ENCODE measurements at places on chromosomes 16 and 17.
A peak's percentile ranks its signal among the peaks of the same experiment; 100 is the strongest.

GRCh38 chr17:9006175-9006767, 15.0 kb upstream of the NTN1 start:
- no peak for DNase-seq

DNA sequence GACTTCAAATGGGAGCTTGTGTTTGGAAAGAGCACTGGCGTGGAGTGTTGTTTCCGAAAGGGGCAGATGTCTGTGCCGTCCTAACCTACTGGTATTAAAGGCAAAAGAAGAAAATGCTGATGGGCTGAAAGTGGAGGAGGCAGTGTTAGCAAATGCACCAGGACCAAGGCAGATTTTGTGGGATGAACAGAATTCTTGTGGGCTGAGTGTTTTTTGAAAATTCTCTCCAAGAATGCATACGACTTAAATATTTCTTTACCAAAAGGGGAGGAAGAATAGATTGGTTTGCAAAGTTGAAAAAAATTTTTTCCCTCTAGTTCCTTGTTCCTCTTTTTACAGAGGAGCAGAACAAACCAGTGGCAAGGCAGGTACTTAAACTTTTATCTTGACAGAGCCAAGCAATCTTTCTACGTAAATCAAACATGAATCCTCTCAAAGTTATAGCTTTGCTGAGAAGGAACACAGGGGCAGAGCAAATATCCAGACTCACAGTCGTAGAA, 16.8 kb downstream of the MARCHF10 start:
- no peak for DNase-seq

DNA sequence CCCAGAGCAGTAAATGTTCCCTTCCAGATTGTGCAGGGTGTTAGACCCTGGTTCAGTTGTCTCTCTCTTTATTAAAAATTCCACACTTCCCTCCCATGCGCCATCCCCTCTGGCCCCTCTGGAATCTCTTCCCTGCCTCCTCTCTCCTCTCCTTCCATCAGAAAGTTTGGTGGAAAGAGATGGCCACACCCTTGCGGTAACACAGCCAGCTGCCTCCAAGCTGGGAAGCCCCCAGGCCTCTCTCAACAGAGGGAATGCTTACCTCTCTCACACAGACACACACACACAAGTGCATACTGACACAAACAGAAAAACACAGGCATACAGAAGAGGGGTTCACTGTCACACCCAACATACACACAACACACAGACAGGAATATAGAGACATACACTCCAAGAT, 220.5 kb downstream of the C16orf78 start:
- no peak for DNase-seq

DNA sequence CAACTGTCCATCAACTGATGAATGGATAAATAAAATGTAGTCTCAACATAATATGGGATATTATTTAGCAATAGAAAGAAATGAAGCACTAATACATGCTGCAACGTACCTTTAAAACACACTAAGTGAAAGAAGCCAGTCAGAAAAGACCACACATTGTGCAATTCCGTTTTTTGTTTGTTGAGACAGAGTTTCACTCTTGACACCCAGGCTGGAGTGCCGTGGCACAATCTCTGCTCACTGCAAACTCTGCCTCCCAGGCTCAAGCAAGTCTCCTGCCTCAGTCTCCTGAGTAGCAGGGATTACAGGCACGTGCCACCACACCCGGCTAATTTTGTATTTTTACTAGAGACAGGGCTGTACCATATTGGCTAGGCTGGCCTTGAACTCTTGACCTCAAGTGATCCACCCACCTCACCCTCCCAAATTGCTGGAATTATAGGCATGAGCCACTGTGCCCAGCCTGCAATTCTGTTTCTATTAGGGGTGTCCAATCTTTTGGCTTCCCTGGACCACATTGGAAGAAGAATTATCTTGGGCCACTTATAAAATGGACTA, 40.1 kb downstream of the SCNN1B start:
- DNase-seq: no peak

DNA sequence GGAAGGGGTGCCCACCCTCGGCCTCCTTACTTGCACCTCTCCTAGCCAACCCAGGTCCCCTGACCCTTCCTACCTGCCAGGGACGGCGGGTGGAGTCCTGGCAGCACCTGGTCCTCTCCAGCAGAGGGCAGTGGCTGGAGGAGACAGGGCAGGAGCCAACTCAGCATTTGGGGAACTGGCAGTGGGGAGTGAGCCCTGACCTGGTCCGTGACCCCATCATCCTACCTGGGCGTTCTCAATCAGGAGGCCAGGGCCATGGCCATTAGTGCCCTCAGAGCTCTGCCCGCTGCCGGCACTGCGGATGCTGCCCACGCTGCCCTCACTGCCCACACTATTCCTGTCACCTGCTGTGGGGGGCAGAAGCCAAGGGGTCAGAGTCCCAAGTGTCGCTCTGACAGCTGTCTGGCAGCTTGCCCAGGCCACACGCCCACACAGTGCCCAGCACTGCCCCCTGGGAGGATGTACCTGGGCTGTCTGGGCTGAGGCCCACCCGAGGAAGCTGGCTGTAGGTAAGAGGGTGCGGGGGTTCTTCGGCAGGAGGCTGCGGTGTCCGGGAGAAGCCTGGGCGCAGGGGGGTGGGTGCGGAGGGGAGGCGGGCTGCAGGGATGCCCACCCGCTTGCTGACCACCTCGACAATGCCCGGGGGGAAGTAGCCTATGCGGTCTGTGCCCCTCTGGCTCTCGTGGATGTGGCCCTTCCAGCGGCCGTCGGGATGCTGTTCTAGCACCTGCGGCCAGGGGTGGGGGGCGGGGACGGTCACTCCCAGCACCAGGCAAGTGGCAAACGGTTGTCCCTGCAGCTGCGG, 10.8 kb downstream of the CASKIN2 start:
- DNase-seq: peak; percentile 47

- no peak for DNase-seq
Observed at GRCh38 chr16:9681508-9681907, 500.7 kb downstream of the GRIN2A start.

- DNase-seq: no peak
Observed at GRCh38 chr17:75681289-75681688, 14.2 kb downstream of the SAP30BP start.

- DNase-seq: no peak
Observed at GRCh38 chr17:55424893-55425540, 3.4 kb upstream of the MMD start.

DNA sequence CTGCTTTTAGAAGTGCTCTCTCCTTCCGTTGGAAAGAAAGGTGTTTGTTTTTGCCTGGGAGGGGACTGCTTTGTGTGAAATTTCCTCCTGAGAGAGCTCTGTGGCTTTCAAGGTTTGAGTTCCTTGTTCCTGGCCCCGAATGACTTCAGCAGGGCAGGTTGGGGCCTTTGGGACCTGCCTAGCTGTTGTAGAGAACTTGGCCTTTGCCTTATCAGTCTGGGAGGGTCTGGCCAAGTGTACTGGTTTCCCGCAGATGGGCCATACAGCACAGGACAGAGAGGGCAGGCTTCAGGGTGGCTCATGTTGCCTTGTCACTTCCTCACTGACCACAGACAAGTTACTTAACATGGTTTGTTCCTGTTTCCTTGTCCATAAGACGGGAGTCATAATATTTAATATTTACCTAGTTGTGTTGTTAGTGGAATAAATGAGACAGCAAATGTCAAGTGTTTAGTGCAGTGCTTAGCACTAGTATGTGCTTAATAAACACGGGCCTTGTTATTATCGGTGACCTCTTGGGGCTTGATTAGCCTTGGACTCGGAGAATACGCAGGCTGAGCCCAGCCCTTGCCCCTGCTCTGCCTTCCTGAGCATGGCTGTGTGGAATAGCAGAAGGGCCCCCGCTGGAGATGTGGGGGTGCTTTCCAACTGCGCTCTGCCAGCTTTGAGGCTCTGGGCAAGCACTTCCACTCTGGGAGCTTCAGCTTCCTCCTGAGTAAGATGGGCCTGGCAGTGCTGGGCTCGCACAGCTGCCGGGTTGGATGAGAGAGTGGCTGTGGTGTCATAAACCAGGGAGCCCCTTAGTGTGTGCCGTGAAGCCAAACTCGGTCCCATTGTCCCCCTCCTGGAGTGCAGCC, 6.6 kb downstream of the PRSS8 start:
- peak; percentile 24 for DNase-seq

GRCh38 chr17:43756201-43756600, 2.4 kb downstream of the SOST start:
- no peak for DNase-seq

Measured in CD4-positive, alpha-beta T cell treated with Interleukin-12 subunit alpha and Interleukin-12 subunit beta, for 1 hour (primary cell).